ENCODE measurements at places on chromosomes 7 and 10.

DNA sequence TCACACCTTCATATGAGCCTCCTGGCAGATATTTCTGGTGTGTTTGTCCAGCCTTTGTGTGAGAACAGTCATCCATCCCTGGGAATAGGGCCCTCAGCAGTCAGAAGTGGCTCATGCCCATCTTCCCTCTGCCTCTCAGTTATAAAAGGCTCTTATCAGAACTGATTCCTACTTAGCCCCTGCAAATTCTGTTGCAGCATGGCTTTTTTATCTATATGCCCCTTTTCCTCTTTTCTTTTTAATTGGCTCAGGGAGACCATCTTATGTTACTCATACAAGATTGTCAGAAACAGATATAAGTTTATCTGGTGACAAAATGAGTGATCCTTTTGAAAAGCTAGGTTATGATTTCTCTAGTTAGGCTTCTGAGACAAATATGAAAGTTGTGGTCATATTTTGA lies 194.1 kb downstream of the CREB5 start:
- DNase-seq, result no peak

- DNase-seq, result no peak
These were observed 175.4 kb downstream of the SEM1 start for GRCh38 chr7:96534221-96534620.

DNA sequence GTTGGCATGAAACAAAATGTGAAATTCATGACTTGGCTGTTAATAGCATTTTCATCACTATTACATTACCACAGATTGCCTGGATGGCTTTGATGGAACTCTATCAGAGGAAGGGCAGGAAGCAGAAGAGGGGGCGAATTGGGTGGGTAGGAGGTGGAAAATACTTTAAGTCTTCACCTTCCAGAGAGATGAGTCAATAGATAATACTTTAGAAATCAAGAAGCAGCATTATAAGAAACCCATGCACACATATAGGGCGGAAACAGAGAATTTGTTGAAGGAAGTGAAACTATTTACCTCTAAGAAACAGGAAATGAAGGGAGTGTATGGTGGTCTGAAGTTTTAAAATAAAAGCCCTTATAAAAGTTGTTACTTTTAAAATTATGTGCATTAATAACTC lies 152.1 kb upstream of the TARP start:
- no peak for DNase-seq

- no peak for DNase-seq
These were observed 457.5 kb downstream of the KCNMA1 start for GRCh38 chr10:77180104-77180503.

DNA sequence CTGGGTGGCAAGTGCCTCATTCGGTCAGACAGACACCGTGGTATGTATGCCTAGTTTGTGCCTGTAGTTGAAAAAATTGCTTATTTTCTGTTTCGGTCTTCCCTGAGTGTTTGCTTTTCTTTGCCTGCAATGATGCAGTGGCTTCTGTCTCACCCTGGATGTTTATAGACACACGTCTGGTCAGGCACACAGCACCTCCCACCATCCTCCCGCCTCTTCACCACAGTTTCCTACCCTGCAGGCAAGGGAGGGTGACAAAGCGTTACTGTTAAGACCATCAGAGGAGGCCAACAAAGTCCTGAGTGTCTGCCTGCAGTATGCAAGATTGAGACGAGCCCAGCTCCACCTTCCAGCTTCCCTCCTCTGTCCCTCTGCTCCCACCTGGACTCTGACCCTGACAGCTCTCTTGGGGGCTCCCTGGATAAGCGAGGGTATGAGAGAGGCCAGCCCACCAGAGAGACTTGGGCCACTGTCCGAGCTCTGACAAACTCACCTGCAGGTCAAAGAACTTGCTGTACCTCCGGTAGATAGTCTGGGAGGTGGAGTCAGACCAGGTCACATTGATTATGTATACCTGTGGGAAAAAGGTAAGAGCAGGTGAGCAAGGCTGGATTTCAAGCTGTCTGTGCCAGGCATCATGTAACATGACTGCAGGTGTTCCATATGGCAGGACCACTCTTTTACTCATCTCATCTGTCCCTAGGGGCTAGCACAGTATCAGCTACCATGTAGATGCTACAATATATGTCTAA lies 54.4 kb downstream of the SH3PXD2A start:
- no peak for DNase-seq

DNA sequence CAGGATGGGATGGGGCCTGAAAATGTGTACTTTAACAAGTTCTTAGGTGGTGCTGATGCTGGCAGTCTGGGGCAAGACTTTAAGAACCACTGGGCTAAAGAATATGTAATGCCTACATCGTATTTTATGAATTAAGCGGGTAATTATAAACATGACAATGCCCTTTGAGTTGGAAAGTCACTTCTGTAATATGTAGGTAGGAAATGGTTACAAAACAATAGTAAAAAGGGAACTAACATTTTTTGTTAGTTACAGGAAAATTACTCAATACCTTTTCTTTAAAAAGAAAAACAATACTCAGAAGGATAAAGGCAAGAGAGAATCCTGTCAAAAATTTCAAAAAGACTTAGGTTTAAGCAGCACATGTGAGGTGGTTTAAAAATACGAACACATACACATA lies 48.3 kb upstream of the STEAP4 start:
- DNase-seq, result no peak
